ENCODE measurements at places on chromosomes 3 and 15.

DNA sequence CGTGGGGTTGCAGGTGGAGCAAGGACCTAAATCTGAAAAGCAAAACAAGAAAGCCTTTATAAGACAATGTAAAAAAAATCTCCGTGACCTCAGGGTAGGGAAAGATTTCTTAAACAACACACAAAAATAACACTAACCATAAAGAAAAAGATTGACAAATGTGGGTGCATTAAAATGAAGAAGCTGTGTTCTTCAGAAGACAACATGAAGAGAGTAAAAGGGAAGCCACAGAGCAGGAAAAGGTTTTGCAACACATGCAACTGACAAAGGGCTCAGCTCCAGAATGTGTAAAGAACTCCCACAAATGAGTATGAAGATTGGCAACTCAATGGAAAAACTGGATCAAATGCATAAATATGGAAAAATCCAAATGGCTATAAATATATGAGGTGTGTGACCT, 74.2 kb downstream of the MAGEF1 start:
- no peak for DNase-seq

GRCh38 chr15:88686166-88686565, 47.4 kb downstream of the ISG20 start:
- DNase-seq: no peak

GRCh38 chr3:47260605-47261004, 22.0 kb downstream of the KIF9 start:
- DNase-seq: no peak

DNA sequence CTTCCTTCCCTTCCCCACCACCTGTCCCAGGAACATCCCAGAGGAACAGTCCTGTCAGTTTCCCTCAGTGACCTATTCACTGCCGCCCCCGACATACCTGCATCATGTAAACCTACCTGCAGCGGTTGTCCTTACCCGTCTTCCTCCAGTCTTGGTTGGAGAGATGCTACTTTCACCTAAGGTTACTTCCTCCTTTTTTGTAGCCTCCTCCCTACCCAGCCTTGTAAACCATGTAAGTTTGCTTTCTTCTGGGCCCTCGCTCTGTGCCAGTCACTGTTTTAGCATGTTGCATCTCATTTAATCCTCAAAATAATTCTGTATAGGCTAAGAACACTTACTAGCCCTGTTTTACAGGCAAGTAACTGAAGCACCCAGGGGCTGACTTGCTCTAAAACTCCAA, 58.3 kb downstream of the GPR171 start:
- no peak for DNase-seq

- DNase-seq: no peak
Observed at GRCh38 chr3:36524560-36524959, 144.3 kb downstream of the STAC start.

DNA sequence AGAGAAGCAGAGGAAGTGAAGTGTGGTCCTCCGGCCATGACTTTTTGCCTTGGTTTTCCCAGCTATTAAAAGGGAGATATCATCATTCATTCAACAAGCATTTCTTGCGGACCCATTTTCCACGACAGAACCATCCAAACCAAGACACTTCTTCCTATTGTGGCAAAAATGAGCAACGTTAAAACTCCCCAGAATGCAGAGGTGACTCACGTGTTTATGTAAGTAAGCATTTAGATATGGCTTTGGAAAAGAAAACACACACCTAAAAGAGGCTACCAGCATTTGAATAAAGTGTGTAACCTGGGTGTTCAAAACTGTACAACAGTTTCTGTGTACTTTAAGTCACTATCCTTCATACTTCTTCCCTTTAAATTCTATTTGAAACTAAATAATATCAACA, 181.3 kb downstream of the RORA start:
- no peak for DNase-seq

- DNase-seq: no peak
Observed at GRCh38 chr3:114404590-114404989, 110.8 kb downstream of the TIGIT start.

GRCh38 chr3:69723389-69723788, 15.9 kb upstream of the MITF start:
- no peak for DNase-seq

GRCh38 chr3:47799733-47800132, 3.2 kb upstream of the DHX30 start:
- no peak for DNase-seq

DNA sequence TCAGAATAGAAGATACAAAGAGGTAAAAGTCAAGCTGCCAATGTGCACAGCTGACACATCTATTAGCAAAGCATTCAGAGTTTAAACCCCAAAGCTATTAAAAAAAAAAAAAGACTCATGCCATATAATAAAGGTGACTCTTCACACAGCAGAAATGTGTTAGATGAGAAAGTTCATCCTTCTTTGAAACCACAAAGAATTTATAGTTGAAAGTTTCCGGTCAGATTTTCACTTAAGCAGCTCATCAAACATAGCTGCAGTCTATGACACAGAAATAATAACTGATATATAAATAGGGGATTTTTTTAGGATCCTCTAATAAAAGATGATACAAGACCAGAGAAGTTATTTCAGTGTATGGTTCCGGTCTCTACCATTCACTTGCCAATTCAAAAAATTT, 76.6 kb downstream of the WWTR1 start:
- DNase-seq: no peak

DNA sequence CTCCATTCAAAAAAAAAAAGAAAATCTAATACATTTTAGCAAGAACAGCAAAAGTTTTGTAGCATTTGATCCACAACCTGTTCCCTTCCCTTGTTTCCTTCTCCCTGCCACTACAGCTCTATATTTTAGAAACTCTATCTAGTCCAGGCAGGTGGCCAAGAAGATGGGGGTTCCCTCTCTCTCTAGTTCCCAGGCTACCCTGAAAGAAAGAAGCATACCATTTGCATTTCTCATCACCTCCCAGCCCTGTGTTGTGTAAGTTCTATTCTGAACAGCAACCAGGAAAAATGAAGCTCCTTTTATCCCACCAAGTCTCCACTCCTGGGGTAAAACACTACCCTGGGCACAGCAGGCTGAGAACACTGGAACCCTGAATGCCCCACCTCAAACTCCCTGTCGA, 100.0 kb downstream of the PCCB start:
- DNase-seq: no peak

DNA sequence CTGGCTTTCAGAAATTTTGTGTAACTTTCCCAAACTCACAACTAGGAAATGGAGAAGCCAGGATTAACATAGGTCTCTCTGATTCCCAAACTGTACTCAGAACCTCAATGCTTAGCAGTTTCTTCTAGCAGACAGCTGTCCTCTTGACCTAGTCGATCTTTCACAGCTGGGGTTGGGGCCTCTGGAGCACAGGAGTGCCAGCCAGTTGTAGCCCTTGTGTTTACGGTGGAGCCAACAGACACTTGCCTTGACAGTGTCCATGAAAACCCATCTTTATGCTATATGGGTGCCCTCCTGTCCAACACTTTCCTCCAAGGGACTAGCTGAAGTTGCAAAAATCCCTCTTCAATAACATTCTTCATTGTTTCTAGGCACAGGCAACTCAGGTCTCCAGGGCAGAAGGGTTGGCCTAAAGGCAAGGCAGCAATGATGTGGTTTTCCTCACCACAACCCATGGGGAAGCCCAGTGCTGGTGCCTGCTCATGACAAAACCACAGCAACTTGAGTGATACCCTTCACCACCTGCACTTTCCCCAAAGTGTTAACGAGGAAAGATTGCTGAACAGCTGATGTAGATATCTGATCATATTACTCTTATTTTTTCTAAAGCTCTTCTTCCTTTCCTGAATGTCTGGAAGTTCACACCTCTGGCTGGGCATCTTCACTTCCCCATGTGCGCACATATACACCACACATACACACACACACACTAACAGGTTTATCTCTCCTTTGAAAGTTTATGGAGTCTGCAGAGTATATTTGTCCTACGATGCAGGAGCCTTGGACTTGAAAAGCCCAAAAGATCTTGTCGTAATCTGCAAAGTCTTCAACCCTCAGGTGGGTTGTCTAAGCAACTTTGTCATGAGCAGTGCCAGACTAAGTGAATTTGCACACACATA, 11.0 kb upstream of the KNG1 start:
- no peak for DNase-seq

- no peak for DNase-seq
Observed at GRCh38 chr3:177361081-177361938, 164.0 kb upstream of the TBL1XR1 start.

DNA sequence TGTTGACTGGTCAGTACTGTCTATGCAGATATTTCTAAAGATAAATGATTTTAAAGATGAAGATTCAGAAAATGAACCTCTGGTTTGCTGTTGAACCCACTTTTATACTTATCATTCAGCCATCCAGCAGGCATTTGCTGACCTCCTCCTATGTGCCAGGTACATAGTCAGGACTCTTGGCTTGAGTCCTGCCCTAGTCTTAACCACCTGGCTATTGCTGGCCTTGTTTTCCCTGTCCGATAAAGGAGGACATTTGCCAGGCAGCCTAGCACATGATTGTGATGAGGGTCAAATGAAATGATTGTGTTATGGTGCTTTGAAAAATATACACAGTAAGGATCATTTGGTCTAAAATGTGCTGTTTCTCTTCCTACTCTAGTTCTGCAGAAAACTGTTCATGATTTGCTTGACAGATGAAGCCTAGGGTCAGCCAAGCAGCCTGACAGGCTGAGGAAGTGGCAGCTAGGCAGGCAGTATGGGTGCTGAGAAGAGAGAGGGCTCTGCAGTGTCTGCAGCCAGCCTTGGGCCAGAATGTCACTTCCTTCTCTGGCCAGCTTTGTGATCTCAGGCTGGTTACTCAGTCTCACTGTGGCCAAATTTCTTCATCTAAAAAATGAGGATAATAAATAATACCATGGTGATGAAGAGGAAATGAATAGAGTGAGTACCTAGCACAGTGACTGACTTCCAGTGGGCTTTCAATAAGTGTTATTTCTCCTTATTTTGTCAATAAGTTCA, 13.8 kb downstream of the EXOSC7 start:
- DNase-seq: no peak

DNA sequence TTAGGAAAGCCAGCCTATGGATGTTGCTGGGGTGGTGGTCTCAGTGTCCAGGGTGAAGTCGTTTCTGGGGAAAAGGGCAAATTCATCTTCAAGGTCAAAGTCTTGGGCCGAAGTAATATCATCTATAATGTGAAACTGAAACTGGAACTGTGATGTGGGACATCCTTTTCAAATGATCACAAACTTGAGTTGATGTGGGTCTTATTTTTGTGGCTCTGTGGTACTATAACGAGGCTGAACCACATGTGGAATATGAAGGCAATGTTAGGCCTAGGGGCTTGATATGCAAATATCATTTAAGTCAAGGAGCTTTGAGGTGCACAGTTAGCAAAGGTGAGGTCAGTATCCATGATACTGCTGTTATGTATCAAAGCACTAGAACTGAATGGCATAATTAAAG, 1.5 kb upstream of the CD200R1L start:
- no peak for DNase-seq
